ENCODE measurements at places on chromosomes 2 and 18. TPM values are rescaled to one million over a fixed set of nuclear protein-coding genes. Genes with fewer than 3 reads are reported as not detected.

RTTN gene
- polyA plus RNA-seq, result 23.1 TPM

PRSS56 gene
- 0.86 TPM for polyA plus RNA-seq

RFTN2 gene
- 19.8 TPM for polyA plus RNA-seq

C1D gene
- polyA plus RNA-seq, result 34.0 TPM

DNAH6 gene
- polyA plus RNA-seq, result 18.4 TPM

G6PC2 gene
- polyA plus RNA-seq, result 2.4 TPM

SH3RF3 gene
- 9.3 TPM for polyA plus RNA-seq
